Hematopoietic multipotent progenitor cell treated with erythropoietin and hydrocortisone succinate and interleukin-3 and kit ligand, for 15 days (in vitro differentiated cells): ENCODE measurements at places on chromosomes 13 and 19.
A peak's percentile ranks its signal among the peaks of the same experiment; 100 is the strongest.

- no peak for DNase-seq
Observed at GRCh38 chr19:47768604-47769003, 9.9 kb upstream of the SELENOW start.

GRCh38 chr13:23144431-23144830, 36.3 kb upstream of the SGCG start:
- no peak for DNase-seq

DNA sequence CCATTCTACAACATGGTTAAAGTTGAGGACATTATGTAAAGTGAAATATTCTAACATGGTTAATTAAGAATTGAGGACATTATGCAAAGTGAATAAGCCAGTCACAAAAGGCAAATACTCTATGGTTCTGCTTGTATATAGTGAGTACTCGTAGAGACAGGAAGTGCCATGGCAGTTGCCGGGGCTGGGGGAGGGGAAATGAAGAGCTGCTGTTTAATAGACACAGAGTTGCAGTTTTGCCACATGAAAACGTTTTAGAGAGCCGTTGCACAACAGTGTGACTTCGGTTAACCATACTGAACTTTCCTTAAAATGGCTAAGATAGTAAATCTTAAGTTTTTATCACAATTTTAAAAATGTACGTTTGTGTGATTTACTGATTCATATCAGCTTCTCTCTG, 176.9 kb downstream of the SHISA2 start:
- no peak for DNase-seq

GRCh38 chr19:18098891-18099622, 1.5 kb downstream of the MAST3 start:
- peak; percentile 54 for DNase-seq

GRCh38 chr19:56842412-56842811, 1.9 kb upstream of the PEG3 start:
- DNase-seq: no peak

GRCh38 chr19:11141937-11142527, 13.6 kb downstream of the SPC24 start:
- no peak for DNase-seq

DNA sequence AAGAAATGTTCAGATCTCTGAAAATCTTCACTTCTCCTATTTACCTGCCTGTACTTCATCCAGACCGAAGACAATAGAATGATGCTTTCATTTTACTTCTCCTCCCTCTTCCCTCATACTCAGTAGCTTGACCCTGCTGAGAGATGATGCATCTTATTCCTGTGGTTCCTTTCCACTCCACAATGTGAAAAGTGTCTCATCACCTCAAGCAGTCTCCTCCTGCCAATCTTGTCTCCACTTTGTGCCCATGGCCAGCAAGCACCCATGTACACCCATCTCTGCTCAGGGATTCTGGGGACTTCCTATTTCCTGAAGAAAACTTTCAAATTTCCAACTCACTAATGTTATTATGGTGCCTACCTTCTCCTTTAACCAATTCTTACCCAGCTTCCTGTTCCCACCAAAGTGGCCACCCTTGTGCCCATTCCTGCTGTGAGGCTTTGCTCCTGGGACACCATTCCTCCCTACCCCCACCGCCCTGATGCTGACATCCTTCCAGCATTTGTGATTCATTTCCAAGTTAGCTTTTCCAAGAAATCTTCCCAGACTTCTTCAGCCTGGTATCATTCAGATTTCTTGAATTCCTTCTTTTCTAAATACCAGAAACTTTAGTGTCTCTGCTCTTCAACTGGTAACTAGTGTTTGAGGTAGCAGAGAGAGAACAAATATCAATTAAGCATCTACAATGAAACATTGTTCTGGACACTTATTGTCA, 212.5 kb downstream of the POSTN start:
- no peak for DNase-seq

GRCh38 chr13:47678201-47678968, 322.7 kb downstream of the SUCLA2 start:
- no peak for DNase-seq

GRCh38 chr13:30818323-30818960, 83.1 kb downstream of the ALOX5AP start:
- no peak for DNase-seq

DNA sequence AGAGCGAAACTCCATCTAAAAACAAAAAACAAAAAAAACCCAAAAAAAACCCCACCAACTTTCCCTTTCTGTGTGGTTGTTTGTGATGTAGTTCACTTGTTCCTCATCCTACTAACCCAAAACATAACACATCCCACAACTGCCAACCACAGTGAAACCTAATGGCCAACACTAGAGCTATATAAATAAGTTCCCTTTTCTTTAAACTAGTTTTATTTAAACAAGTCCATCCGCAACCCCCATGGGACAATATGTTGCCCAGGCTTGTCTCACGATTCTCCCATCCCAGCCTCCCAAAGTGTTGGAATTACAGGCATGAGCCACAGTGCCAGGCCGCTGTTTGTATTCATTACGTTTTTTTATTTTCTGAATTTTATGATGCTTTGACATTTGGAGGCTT, 71.2 kb upstream of the ADGRE5 start:
- no peak for DNase-seq

- DNase-seq: peak; percentile 81
Observed at GRCh38 chr19:52922841-52923777, at the start of gene ZNF888. Gene ZNF888 (minus strand): TSS chr19:52923428. CDS start chr19:52917873, 5,555 bp downstream.

DNA sequence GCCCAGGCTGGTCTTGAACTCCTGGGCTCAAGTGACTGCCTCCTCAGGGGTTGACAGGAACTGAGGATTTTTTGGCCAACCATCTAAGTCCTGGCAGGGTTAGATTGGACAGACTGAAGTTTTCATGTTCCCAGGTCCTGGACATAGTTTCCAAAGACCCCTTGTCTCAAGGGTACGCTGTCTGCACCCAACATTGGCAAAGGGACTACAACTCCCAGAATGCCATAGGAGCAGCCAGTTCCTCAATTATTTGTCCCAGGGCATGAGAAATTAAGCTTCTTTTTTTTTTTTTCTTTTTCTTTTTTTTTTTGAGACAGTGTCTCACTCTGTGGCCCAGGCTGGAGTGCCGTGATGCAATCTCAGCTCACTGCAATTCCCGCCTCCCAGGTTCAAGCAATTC, 6.9 kb downstream of the GYS1 start:
- DNase-seq: no peak

- no peak for DNase-seq
Observed at GRCh38 chr13:74174810-74175209, 40.6 kb upstream of the KLF12 start.

- peak; percentile 68 for DNase-seq
Observed at GRCh38 chr13:113209759-113210421, 477 bp downstream of the CUL4A start.

GRCh38 chr19:55641426-55642152, 787 bp downstream of the ZNF580 start:
- no peak for DNase-seq

DNA sequence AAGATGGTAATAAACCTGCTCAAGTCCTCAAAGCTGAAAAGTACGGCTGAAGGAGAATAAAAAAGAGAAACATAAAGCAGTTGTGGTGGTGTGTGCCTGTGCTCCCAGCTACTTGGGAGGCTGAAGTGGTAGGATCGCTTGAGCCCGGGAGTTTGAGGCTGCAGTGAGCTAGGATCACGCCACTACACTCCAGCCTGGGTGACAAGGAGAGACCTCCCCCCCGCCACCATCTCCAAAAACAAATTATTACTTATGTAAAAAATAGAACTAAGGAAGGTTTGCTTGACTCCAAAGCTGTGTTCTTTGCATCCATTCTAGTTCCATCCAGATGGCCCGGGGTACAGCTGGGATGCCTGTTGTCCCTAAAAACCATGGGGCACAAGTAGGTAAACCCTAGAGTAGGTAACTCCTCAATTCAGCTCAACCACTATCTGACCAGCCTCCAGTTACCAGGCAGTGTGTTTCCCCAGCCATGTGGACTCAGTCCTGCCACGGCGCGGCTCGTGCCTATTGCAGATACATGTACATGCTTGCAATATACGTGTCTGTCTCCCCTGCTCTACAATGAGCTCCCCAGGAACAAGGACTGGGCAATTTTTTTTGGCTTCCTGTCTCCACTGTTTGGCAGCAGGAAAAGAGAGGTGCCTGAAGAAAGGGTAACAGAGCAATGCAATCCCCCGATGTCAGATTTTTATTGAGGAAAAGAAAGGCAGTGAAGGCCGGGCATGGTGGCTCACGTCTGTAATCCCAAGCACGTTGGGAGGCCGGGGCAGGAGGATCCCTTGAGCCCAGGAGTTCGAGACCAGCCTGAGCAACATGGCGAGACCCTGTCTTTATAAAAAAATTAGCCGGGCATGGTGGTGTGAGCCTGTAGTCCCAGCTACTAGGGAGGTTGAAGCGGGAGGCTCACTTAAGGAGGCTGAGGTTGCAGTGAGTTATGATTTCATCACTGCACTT, 101.3 kb downstream of the GNG7 start:
- DNase-seq: no peak

DNA sequence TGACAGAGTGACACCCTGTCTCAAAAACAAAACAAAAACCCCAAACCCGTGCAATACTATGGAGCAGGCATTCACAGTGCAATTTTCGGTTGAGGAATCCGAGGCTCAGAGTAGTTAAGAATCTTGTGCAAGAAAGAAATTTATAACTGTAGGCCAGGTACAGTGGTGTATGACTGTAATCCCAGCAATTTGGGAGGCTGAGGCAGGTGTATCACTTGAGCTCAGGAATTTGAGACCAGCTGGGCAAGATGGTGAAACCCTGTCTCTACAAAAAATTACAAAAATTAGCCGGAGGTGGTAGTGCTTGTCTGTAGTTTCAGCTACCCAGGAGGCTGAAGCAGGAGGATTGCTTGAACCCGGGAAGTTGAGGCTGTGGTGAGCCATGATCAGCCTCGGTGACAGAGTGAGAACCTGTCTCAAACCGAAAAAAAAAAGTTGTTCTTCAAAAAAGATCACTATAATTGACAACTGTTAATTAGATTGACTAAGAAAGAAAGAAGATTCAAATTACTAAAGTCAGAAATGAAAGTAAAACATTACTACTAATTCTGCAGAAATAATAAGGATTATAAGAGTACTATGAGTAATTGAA, 12.9 kb downstream of the CEACAM1 start:
- DNase-seq: no peak

- DNase-seq: no peak
Observed at GRCh38 chr13:40640202-40640601, 26.2 kb downstream of the FOXO1 start.

DNA sequence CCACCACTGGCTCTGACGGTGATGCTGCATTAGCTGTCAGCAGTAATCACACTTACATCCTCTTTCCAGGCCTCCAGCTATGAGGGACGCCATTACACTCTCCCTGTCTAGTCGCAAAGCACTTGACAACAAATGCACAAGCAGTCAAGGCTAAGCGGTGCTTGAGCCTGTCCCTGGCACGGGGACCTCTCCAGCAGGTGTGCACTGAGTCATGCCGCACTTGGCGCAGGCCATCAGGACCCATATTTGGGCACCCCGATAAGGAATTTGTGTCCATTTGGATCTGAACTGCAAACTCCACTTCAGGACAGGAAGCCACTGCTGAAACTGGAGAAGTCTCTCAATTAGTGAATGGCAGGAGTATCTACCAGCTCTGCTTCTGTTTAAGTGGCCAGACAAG, 301.9 kb upstream of the OBI1 start:
- DNase-seq: no peak

DNA sequence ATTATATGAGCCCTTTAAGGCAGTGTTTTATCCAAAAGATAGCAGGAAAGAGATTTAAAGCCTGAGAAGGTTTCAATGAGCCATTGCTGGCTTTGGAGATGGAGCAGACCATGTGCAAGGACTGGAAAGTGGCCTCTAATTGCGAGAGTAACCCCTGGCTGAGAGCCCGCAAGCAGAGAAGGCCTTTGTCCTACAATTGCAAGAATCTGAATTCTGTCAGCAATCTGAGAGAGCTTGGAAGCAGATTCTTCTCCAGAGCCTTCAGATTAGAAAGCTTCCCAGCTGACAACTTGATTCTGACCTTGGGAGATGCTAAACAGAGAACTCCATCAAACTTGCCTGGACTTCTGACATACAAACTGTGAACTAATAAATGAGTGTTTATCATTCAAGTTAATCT, 528.7 kb upstream of the KLF12 start:
- DNase-seq: no peak

DNA sequence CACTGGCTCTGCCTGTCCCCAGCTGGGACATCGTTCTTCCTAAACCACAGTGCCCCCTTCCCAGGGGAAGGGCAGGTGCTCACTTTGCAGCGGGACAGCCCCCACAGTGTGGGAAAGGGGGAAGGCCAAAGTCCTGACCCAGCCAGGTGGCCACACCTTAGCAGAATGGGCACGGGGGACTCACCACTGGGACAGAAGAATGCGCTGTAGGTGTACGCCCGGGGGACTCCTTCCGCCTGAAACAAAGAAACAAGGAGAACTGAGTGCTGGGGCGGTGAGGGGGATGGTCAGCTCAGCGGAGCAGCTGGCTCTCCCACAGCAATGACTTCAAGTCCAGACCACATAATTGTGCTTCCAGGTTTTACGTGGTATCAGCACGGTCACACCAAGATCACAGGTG, 49.4 kb downstream of the F2RL3 start:
- DNase-seq: no peak

DNA sequence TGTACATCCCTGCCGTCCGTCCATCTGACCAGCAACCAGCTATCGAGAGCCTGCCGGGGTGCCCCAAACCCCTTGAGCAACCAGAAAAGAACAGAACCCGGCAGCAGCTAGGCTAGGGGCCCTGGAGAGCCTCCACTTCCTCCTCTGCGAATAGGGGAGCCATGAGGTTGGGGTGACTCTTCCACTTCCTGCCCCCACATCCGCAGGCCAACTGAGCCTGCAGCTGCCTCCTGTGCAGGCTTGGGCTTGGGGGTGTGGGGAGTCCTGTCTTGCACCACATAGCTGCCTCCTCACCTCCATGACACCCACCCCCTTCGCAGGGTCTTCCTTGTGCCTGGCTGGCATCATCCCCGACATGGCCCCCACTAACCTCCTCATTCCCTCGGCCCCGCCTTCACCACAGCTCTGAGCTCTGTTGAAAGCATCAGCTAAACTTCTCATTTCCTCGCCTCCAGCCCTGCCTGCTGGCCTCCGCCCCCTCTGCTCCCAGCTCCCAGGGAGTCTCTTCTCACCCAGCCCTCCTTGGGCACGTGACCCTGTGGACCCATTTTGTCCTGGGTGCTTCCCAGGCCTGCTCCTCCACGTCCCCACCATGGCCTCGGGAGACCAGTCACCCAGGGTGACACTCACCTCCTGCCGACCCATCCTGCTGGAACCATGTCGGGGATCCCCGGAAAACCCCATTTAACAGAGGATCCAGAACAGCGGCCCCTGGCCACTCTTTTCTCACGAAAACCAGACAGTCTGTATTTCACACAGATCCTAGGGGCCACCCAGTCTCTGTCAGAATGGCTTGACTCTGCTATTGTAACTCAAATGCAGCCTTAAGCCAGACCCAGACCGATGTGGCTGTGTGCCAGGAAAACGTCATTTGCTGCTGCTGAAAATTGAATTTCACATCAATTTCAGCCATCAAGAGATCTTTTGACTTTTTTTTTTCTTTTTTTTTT, 50.4 kb downstream of the MYO9B start:
- no peak for DNase-seq
